ENCODE measurements at places on chromosomes 2 and 18. TPM values are rescaled to one million over a fixed set of nuclear protein-coding genes. Genes with fewer than 3 reads are reported as not detected.

The FN1 gene
- 859 TPM for total RNA-seq

The HOXD4 gene
- total RNA-seq: not detected

The STARD6 gene
- total RNA-seq: not detected

The MGAT4A gene
- 7.5 TPM for total RNA-seq

- no peak overlapping the region for H3K27ac ChIP-seq
- no peak for DNase-seq
- no peaks in the 10 kb centered on the region for H3K4me1 ChIP-seq
- H3K36me3 ChIP-seq: no peaks in the 10 kb centered on the region
These were observed 17.4 kb downstream of the FBLN7 start for GRCh38 chr2:112155331-112156151.

DNA sequence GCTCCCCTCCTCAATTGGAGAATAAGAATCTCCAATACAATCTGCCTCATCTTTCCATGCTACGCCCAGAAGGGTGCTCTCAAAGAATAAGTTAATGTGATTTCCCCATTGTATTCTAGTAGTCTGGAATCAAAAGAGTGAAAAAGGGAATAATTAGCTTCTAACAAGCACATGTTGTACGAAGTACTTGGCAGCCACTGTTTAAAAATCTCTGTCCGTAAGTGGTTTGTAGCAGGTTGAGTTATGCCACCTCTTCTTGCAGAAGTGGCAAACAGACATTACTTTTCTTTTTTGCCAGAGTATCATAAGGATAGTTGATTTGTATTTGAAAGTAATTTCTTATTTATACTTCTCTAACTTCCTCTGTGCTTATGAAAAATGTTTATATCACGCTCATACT, 184.7 kb downstream of the CD226 start:
- no peaks in the 10 kb centered on the region for H3K36me3 ChIP-seq
- H3K27me3 ChIP-seq: no peaks in the 10 kb centered on the region
- no peak for DNase-seq
- no peak overlapping the region for H3K4me3 ChIP-seq

DNA sequence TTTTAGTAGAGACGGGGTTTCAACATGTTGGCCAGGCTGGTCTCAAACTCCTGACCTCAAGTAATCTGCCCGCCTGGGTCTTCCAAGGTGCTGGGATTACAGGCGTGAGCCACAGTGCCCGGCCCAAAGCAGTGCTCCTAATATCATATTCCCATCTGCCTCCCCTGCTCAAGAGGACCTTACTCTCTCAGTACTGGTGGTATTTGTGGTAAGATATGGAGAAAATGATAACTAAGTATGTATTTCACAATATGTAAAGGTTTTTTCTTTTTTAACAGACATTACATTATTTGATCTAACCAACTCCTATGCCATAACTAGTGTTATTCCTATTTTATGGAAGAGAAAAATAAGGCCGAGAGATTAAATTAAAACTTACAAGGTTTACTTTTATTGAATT, 201.0 kb downstream of the CAMKMT start:
- no peak for DNase-seq
- H3K27ac ChIP-seq: no peak overlapping the region
- no peaks in the 10 kb centered on the region for H3K4me1 ChIP-seq
- no peaks in the 10 kb centered on the region for H3K27me3 ChIP-seq

GRCh38 chr2:109472331-109472959, 141.3 kb downstream of the SEPTIN10 start:
- H3K27me3 ChIP-seq: no peaks in the 10 kb centered on the region
- no peaks in the 10 kb centered on the region for H3K36me3 ChIP-seq
- H3K27ac ChIP-seq: no peak overlapping the region
- H3K4me1 ChIP-seq: no peaks in the 10 kb centered on the region

DNA sequence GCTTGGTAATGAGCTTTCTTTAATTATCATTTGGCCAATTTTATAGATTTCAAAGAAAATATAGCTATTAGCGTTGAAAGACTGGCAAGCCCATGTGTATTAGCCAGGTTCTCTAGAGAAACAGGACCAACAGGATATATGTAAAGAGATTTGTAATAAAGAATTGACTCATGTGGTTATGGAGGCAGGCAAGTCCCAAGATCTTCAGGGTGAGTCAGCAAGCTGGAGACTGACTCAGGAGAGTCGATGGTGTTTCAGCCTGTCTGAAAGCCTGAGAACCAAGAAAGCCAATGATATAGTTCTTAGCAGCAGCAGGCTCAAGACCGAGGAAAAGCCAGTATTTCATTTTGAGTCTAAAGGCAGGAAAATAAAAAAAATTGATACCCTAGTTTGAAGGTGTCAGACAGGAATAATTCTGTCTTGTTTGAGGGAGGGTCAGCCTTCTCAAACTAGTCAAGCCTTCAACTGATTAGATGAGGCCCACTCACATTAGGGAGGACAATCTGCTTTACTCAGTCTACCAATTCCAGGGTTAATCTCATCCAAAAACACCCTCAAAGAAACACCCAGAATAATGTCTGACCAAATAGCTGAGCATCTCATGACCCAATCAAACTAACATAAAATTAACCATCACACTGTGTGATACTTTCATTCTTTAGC, 78.3 kb upstream of the CRIM1 start:
- peaks cover 2% of the 10 kb centered on the region for H3K27me3 ChIP-seq
- H3K4me1 ChIP-seq: no peaks in the 10 kb centered on the region
- no peaks in the 10 kb centered on the region for H3K36me3 ChIP-seq
- no peak overlapping the region for H3K4me3 ChIP-seq
- DNase-seq: no peak
- H3K27ac ChIP-seq: no peak overlapping the region

DNA sequence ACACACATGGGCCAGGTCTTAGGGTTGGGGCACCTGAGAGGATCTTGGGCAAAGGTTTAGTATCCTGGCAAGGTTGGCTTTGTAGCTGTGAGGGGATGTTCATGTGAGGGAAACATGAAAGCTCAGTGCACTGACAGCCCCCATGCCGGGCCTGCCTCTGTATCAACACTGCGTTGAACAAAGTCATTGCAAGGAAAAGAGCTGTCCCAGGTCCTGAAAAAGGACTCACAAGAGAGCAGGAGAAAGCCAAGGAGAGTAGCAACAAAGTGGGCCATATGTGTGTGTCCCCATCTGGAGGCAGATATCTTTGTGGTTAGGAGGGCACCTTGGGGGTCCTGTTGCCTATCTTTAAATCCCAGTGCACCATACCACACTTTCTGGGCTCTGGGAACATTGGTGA, 237.8 kb upstream of the THSD7B start:
- no peak overlapping the region for H3K27ac ChIP-seq
- H3K36me3 ChIP-seq: no peaks in the 10 kb centered on the region
- no peaks in the 10 kb centered on the region for H3K27me3 ChIP-seq
- no peak for DNase-seq
- no peaks in the 10 kb centered on the region for H3K4me1 ChIP-seq
